ENCODE measurements at places on chromosomes 4 and X.
A peak's percentile ranks its signal among the peaks of the same experiment; 100 is the strongest.

DNA sequence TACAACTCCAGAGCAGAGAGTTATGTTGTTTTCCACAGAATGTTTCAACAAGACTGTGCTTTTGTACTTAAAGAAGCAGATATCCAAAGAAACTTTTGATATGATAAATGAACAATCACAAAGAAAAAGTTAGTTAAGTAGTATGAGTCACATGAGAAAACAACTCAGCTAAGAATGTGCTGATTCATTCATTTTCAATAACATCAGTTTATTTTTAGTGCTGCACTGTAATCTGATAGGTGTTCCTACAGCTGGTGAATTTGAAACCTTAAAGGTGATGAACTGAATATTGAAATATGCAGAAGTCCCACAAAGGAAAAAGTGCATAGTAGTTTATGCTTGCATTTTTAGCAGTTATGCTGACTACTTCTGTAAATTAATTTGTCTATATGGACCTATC, 180.3 kb upstream of the TENM3 start:
- peak; percentile 1 for DNase-seq

- DNase-seq: peak; percentile 49
These were observed 29.6 kb downstream of the ADH7 start for GRCh38 chr4:99405433-99406115.

DNA sequence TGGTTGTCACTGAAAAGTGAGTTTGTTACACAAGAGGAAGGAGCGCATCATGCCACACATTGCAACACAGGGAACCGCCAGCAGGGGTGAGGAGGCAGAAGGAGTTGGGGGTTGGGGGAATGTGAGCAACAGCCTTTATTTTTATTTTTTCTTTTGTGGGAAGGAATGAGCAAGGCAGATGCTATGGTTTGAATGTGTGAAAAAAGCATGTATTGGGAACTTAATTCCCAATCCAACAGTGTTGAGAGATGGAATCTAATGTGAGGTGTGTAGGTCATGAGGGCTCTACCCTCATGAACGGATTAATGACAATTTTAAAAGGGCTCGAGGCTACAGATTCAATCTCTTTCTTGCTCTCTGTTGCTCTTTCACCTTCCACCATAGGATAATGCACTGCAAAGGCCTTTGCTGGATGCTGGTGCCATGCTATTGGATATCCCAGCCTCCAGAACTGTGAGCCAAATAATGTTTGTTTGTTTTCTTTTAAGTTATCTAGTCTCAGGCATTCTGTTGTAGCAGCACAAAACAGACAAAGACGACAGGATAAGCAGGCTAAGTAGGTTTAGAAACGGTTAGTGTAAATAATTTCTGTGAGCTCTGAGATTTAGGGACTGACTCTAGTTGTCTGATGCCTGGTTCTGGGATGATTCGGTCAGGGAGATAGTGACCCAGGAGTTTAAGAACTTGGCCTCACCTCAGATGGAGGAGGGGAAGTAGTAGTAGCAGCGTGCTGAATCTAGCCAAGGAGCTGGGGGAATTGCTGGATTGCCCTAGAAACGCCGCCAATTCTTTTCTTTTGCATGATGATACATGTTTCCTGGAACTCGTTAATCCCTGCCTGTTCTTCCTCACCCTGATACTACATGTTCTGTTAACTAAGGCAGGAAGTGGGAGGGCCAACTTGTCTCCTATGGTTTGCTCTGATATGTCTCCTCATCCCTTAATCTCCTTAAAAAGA, 156.6 kb upstream of the CTSO start:
- no peak for DNase-seq

- DNase-seq: peak; percentile 36
These were observed 62.2 kb downstream of the PRKX start for GRCh38 chrX:3651277-3651676.

DNA sequence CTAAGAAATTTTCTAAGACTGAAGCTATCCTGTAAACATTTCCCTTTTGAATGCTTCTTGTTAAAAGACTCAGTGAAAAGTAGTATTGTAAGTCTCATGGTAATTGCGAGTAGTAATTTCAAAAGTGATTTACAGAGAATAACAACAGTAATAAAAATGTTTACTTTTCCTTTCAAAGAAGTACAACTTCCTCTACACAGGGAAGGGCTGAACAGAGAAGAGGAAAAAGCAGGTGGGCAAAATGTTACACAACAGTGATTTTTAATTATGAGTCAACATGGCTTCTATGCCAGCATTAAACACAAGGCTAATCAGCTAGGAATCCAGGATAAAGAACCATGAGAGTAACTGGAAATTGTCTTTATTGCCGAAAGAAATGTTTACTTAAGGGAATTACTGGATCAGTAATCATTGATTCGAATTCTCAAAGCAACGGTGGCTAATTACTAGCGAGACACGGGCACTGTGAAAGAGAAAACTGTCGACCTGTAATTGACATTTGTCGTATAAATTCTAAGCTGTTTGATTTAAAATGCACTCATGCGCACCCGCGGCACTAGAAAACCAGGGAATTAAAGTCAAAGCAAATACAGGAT, 15.4 kb downstream of the UTP3 start:
- DNase-seq: peak; percentile 28

DNA sequence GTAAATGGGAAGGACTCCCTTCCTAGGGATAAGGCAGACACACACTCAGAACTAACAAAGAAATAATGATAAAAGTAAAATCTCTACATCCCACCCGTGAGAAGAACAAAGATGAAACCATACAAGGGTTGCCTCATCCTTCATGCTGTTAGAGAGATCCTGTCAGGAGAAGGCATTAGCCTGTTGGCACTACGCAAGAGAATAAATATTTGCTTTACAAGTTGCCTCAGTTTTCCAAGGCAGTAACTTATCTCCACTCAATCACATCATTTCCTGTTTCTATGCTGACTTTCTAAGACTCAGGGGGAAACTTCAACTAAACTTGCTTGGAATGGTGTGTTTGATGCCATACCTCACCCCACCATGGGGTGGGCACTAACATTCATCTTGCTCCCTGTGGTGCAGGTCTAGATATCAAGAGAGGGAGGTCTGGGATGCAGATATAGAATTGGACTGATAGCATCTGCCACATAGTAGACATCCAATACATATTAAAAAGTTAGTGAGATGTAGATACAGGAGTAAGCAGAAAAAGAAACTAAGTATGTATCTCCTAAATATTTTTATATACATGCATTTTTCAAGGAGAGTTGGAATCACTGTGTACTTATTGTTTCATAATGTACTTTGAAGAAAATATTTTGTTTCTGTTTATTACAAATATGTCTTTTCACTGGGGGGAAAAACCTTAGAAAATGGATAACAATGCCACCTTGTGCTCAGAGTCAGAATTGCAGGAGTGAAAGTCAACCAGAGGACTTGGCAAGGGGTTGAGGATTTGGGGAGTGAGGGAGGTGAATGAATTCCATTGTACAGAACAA, 57.2 kb upstream of the BEX4 start:
- DNase-seq: peak; percentile 13

DNA sequence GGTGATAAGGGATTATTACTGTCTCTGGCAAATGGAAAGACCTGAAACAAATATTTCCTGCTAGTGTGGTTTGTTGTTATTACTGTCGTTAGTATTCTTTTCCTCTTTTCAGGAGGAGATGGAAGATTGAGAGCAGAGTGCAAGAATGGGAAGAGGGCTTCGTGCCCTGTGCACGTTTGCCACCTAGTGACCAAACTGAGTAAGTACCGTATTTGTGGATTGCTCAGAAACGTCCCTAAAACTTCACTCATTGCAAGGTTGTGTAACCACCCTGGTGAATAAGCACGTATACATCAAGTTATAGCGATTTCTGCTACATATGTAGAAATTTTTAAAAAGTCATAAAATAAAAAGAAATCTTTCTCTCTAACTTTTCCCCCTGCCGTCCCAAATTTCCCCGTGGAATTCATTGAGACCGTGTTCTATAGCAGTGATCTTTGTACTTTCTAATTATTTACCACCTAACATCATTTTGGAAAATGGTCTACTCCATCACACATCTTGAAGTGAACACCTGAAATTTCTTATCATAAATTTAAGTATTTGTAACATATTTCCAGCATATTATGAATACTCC, 24.3 kb downstream of the LINC00632 start:
- DNase-seq: peak; percentile 29

Data from SW480 (cell line).